Activated CD8-positive, alpha-beta memory T cell treated with anti-CD3 and anti-CD28 coated beads, Interleukin-2, amount 50 U/mL, for 48 hours (primary cell): ENCODE measurements at places on chromosomes 6 and 20.
A peak's percentile ranks its signal among the peaks of the same experiment; 100 is the strongest.

- no peak for DNase-seq
Measured at GRCh38 chr20:60984666-60985065, 267.4 kb upstream of the CDH4 start.

- peak; percentile 88 for DNase-seq
Measured at GRCh38 chr20:10673842-10674683, at the start of gene JAG1. Gene JAG1, minus strand, starts transcription at chr20:10673999. Its CDS starts 469 bp downstream, at chr20:10673530.

DNA sequence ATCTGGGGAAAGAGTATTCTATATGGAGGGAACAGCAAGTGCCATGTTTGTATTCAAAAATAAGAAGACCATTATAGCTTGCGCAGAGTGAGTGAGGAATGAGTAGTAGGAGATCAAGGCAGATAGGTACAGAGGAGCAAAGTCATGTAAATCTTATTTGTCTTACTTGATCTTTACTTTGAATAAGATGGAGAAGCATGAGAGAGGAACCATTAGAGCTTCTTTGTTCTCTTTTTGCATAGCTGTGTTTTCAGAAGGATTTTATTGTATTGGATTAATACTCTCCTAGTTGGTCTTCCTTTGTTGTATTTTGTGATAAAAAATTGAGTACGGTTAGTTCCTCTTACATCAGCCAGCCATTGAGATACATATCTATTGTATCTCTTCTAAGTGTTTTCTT is 88.4 kb downstream of the SCAF8 start:
- no peak for DNase-seq

GRCh38 chr6:41344876-41345275 is 9.5 kb downstream of the NCR2 start:
- peak; percentile 54 for DNase-seq

DNA sequence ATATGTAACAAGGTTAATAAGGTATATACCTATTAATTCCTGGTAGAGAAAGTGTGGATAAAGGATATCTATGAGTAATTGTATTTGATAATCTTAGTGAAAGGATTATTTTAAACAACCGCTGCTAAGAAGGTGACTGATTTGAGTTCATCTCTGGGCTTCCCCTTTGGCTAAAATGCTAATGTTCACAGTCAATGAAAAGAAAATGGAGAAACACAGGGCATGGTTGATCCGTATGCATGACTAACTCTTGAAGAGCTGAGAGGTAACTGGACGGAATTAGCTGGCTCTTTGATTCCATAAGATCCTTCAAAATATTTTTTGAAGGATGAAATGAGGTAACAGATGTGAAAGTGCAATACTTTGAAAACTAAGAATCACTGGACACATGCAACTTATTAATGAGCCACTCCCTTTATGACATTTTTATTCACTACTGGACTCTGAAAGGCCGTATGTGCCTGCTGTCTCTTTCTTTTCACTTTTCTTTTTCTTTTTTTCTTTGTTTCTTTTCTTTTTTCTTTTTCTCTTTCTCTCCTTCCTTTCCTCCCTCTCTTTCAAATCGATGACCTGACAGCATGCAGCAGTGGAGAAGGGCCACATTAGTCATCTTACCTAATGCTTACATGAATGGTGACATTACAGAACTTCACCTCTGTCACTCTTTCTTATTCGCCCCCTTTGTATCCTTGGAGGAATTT is 464.6 kb downstream of the CDKAL1 start:
- no peak for DNase-seq
